ENCODE measurements at places on chromosomes 13 and 19. TPM values are rescaled to one million over a fixed set of nuclear protein-coding genes. Genes with fewer than 3 reads are reported as not detected.

DNA sequence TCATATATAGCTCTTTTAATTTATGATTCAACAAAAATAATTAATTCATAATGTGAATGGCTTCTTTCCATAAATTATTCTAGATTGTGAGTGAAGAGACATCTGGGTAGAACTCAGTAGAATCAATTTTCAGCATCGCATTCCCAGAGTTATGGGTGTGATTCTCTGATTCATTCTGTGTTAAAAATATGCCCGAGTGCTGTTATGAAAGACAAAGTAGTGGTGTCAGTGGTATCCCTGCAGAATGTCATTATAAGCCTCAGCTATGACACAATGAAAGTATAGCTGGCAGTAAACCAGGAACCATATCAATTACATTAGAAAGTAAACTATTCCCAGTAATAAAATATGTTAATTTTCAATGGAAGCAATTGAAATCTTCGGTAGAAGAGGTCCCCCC, 480.5 kb upstream of the SLITRK1 start:
- no peaks in the 10 kb centered on the region for H3K4me1 ChIP-seq
- no peaks in the 10 kb centered on the region for H3K36me3 ChIP-seq
- no peak overlapping the region for H3K4me3 ChIP-seq
- no peaks in the 10 kb centered on the region for H3K27me3 ChIP-seq
- no peak for DNase-seq

DNA sequence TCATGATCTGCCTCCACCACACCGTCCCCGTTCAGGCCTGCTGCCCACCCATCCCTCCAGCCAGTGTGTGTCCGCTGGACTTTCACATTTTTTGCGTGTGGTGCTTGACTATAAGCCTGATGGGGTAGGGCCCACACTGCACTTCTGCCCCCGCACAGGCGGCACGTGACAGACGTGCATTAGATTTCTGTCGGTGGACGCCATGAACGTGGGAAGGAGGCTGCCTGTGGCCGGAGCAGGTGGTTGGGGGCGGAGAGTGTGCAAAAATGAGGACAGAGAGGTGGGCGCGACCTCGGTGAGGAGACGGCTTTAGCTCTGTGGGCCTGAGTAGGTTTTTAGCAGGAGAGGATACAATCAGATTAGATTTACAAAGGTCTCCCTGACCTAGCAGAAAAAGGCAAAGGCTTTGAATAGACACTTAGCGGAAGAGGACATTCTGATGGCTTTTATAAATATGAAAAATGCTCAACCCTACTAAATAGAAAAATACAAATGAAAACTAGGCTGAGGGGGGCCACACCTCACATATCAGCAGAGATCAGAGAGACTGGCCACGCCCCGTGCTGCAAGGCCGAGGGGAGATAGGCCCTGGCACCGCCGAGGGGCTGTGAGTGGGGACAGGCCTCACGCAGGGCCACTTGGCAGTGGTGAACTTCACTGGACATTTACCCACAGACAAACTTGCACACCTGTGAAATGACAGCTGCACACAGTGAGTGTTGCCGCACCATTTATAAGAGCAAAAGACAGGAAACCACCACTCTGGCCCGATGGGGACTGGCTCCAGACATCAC, 25.4 kb downstream of the PAK4 start:
- H3K27ac ChIP-seq, result no peak overlapping the region
- DNase-seq, result no peak
- no peaks in the 10 kb centered on the region for H3K36me3 ChIP-seq
- no peak overlapping the region for H3K4me3 ChIP-seq
- peaks cover 2% of the 10 kb centered on the region for H3K4me1 ChIP-seq

GRCh38 chr19:32427536-32427935, 22.0 kb downstream of the DPY19L3 start:
- no peak overlapping the region for H3K4me3 ChIP-seq
- H3K27me3 ChIP-seq, result no peaks in the 10 kb centered on the region
- no peak overlapping the region for H3K27ac ChIP-seq
- DNase-seq, result no peak

The CLDN10 gene
- 0.94 TPM for total RNA-seq

DNA sequence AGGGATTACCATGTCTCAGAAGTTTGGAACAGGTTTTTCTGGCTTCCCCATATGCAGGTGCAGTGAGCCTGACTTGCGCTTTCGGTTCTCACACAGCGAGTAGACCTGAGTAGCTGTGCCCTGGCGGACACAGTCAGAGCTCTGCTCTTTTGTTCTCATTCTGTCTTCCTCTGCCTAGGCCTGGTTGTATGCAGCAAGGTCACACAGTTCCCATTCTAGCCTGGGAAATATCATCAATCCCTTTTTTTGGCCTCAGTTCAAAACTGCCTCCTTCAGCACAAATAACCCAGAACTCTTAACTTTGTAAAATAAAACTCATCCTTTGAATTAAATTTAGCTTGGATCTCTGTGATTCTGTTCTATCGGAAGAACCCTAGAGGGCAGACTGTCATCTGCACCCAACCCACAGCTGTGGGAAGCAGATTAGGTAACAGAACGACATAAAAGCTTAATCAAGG, 10.2 kb downstream of the OXGR1 start:
- no peaks in the 10 kb centered on the region for H3K4me1 ChIP-seq
- H3K4me3 ChIP-seq, result no peak overlapping the region
- no peaks in the 10 kb centered on the region for H3K36me3 ChIP-seq
- DNase-seq, result no peak

The CYP4F2 gene
- 0.09 TPM for total RNA-seq

DNA sequence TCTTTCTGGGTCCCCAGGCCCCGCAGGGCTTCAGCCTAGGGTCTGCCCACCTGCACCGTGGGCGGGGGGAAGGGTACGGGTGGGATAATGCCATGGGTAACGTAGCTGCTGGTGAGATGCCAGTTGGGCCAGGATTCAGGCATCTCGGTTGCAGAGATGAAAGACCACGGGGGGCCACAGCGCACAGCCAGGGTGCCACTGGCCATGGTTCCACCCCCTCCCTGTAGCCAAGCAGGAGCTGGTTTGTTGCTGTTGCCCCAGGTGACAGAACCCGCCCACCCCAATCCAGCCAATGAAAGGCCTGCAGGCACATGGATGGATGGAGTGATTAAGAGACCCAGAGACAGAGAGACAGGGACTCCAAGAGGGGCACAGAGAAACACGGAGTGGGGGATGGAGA, 1.0 kb upstream of the CGB7 start:
- no peaks in the 10 kb centered on the region for H3K36me3 ChIP-seq
- H3K27me3 ChIP-seq, result peaks cover 87% of the 10 kb centered on the region
- DNase-seq, result no peak
- H3K4me1 ChIP-seq, result peaks cover 20% of the 10 kb centered on the region
- no peak overlapping the region for H3K27ac ChIP-seq
